Uterus (tissue), 4 donors: ENCODE measurements at places on chromosomes 1 and 21. TPM values are rescaled to one million over a fixed set of nuclear protein-coding genes. Genes with fewer than 3 reads are reported as not detected.

DNA sequence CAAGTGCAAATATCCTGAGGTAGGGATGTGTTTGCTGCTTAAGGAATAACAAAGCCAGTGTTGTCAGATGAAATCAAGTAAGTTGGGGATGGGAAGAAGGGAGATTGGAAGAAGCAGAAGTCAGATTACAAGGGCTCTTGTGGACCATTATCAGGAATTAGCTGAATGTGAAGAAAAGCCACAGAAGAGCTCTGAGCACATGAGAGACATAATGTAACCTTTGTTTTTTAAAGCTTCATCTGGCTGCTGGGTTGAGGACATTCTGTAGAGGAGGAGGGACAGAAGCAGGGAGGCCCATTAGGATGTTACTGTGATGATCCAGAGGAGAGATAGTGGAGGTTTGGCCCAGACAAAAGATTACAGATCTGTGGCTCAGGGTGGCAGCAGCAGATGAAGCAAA lies 111.7 kb downstream of the DUSP10 start:
- DNase-seq: no peak

DNA sequence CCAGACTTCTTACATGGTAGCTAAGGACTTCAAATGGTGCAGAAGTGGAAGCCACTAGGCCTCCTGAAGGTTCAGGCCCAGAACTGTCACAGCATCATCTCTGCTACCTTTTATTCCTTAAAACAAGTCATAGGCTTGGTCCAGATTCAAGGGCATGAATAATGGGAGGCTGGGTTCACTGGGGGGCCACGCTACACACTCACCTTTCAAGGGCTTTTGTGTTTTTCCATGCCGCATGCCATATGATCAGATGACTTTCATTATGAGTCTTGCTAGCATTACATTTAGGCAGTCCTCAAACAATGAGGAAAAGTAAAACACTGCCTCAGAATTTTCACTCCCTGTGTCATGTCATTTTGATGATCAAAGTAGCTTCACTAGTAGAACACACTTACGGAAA lies 83.4 kb downstream of the VPS26C start:
- no peak for DNase-seq

DNA sequence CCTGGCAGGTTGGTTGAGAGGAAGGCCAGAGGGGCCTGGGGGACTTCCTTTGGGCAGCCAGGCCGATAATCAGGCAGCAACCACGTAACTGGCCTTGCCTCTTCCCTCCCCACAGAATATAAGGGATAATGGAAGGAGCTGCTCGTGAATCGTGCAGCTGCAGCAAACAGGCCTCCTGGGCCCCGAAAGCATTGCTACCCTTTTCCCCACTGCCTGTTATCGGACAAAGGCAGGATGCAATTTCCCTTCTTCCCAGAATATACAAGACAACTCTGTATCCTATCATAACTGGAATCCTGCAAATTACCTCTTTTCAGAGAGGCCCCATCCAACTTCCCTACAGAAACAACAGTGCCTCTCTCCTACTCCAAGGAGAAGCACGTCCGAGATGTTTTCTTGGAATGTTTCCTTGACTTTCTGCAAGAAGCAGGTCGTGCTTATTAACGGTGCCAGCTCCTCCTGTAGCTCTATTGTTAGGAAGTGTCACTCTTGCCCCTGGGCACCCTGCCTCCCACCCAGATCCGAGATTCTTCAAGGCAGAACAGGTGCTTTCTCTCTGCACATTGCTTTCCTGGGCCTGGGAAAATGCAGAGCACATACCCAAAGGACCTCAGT lies 106.0 kb upstream of the TIAM1 start:
- DNase-seq: no peak

Gene FLG2
- not detected for total RNA-seq

- DNase-seq: no peak
Observed at GRCh38 chr1:44460107-44460882, 55.2 kb downstream of the RNF220 start.

Gene SELE
- total RNA-seq: under 0.01 TPM

GRCh38 chr1:200082329-200082728 lies 54.8 kb downstream of the NR5A2 start:
- DNase-seq: no peak

DNA sequence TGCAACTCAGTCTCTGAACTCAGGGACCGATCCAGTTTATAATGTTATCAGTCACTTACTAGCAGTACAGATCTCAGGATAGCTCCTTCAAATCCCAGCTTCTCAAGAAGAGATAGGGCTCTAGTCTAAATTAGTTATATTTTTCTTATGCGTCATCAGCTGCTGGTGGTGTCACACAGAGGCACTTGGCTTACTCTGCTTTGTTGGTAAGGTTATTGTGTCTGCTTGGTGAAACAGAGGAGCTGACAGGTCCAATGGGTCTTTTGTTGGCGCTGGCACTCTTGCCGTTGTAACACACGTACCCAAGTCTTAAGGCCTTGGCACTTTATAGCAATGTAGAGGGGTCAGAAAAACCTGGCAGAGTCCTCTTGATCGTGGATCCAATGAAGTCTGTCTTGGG lies 12.2 kb downstream of the TOR1AIP2 start:
- no peak for DNase-seq

GRCh38 chr1:108643492-108644335 lies 17.2 kb downstream of the HENMT1 start:
- no peak for DNase-seq

DNA sequence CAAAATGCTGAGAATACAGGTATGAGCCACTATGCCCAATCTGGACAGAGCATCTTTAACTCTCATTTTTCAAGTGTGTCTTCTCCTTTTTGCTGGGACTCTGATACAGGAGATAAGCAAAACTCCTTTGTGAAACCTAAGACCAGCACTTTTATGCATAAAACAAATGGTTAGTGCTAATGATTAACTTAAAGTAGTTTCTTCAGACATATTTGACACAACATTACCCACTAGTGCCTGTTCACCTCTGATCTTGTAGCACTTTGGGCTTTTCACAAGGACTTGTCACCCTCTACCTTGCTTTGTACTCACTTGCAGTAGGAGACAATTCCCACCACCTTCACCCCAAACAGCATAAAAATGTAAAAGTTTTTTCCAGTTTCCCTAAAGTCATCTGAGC lies 216.3 kb downstream of the RGS7 start:
- DNase-seq: no peak

Gene CD1E
- 0.21 TPM for total RNA-seq

Gene NPPB
- total RNA-seq: not detected

GRCh38 chr1:47986761-47987200 lies 10.4 kb downstream of the TRABD2B start:
- DNase-seq: peak; percentile 23

Gene S100A3
- not detected for total RNA-seq

GRCh38 chr1:226886122-226886901 lies 15.9 kb downstream of the PSEN2 start:
- DNase-seq: no peak

DNA sequence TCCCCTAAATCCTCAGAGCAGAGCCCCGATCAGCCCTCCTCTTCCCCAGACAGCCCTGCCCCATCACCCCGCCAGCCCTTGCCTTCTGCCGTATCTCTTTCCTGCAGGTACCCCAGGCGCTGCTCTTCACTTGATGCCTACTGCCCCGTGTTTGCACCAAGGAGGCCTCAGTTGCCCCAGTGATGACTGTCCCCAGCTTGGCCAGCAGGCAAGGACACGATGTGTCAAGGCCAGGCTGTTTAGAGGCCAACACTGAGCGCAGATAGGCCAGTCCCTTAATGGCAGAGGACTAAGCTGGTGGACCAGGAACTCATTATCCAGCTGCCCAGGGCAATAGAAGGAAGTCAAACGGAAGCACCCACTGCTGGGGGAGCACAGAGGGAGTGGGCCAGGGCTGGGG lies 68.4 kb downstream of the CAMK2N1 start:
- no peak for DNase-seq

- no peak for DNase-seq
Observed at GRCh38 chr1:112904071-112904830, 51.7 kb downstream of the SLC16A1 start.

Gene GIPC2
- total RNA-seq: 6.0 TPM

DNA sequence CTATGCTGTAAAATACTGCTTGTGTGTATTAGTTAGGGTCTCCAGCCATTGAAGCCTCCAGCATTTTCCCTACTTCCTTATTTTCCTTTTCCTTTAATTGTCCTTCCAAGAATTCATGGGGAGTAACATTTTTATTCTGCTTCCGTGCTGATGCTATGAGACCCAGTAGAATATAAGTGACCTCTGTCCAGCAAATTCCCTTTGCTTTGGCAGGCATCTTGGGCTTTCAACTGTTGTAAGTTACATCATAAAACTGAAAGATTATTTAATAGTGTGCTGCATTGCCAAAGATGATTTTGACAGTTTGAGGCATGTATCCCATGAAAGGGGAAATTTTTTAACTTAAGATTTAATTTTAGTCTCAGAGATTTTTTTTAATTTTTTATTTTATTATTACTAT lies 48.1 kb upstream of the B3GALT2 start:
- no peak for DNase-seq

DNA sequence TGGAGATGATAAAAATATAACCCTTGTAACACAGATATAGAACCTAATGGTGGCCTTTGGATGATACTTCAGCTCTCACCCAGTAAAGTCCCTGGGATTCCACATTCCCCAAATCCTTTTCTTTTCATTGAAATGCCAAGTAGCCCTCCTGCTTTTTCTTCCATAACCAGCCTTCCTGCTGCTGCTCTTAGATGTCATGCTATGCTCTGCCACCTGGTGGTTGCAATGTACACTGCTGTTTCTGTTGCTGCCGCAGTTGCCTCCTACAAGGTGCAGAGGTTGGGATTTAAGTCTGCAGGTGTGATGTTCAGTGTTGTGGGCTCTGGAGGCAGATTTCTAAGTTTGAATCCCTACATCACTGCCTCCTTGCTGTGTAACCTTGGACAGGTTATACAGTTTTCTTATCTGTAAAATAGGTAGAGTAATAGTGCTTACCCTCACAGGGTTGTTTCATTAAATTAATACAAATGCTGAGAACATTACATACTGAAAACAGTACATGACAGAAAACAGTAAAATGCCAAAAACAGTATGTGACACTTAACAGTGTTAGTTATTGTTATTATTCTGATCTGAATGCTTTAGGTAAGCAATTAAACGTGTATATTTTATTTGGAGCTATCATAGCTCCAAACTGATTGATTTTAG lies 64.3 kb downstream of the CAMSAP2 start:
- peak; percentile 83 for DNase-seq

DNA sequence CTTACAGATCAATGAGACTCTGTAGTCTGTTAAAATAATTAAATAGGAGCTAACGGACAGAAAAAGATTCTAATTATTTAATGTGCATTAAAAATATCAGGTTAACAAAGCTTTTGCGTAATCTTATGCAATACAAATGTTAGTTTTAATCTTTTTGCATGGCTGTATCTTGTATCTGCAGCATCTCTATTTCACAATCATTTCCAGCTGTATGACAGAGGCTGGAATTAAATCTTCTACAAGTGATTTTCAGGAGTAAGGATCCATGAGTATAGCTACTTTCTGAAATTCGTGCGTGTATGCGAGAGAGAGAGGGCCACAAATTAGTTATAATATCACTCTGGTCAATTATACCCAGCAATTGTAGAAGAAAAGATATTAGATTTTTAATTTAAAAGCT lies 1446.8 kb downstream of the NCAM2 start:
- DNase-seq: no peak

- DNase-seq: no peak
Observed at GRCh38 chr1:12215118-12215961, 14.5 kb upstream of the VPS13D start.

Gene SERTAD4
- total RNA-seq: 8.8 TPM

DNA sequence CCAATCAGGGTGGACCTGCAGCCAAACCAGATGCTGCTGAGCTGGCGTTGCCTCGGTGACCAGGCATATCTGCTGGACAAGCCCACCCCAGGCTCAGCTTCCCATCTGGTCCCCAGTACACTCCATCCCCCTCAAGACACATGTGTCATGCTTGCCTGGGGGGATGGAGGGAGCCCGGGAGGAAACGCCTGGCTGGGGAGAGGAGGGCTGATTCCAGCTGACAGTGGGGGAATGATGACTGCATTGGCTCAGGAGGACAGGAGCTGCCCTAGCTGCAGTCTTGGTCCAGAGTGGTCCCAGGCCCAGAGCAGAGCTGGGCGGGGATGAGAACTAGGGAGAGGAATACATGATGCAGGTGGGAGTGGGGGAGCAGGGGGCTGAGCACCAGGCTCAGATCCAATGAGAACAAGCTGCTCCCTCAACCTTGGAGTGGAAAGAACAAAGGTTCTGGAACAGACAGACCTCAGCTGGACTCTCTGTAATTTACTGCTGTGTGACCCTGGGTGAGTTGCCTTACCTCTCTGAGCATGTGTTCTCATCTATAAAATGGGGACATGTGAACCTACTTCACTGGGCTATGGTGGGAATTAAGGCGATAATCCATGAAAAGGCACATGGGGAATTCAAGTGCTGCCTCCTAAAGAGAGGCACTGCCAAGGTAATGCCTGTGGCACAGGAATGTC lies 23.1 kb upstream of the ECE1 start:
- peak; percentile 74 for DNase-seq

- DNase-seq: peak; percentile 67
Observed at GRCh38 chr1:16015960-16016901, 1.6 kb downstream of the HSPB7 start.

DNA sequence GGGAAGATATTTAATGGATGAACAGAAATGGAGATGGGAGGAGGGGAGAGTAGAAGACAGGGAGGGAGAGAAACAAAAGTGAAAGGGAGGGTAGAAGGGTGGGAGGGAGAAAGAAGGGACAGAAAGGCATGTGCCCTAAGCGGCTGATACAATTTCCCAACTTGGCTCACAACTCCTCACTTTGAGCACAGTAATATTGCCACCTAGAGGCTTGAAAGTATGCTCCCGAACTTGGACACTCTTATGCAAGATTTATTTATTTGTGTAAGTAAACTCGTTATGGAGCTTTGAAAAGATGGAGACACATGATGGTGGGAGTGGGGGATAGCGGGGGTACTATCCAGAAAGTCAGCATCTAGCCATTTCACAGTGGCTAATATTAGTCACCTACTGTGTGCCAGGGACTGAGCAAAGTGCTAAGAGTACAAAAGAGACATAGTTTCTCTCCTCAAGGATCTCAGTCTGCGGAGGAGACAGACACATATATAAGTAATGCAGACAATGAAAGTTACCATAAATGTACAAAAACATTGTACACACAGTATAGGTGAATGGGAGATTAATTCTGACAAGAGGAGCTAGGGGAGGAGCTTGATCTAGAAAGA lies 189.7 kb downstream of the SEC16B start:
- no peak for DNase-seq

GRCh38 chr1:209597499-209597898 lies 14.0 kb downstream of the CAMK1G start:
- no peak for DNase-seq

GRCh38 chr1:209899948-209900347 lies 38.1 kb upstream of the SYT14 start:
- no peak for DNase-seq

GRCh38 chr1:8349961-8350360 lies 32.0 kb downstream of the SLC45A1 start:
- peak; percentile 75 for DNase-seq

Gene SUSD4
- total RNA-seq: not detected

DNA sequence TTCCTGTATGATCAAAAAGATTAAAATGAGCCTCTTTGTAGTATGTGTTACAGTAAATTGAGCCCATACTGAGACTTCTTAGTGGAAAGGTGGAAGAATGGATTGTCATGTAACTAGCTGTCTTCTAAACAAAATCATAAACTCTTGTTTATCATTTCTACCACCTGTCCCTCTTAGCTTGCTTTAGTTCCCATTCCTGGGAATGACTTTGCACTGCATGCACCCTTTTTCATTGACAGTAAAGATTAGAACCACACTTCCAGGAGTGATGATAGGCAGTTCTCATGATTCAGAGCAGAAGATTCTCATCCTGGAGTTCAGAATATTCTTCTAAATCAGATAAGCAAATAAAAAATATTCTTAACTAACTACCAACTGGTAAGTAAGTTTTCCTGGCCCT lies 28.0 kb downstream of the DENND2D start:
- no peak for DNase-seq

Gene PADI1
- total RNA-seq: not detected

Gene ZMPSTE24
- total RNA-seq: 17.9 TPM
